ENCODE measurements at places on chromosomes 13 and 19. TPM values are rescaled to one million over a fixed set of nuclear protein-coding genes. Genes with fewer than 3 reads are reported as not detected.

Gene FZR1
- total RNA-seq = 42.8 TPM

Gene FGF9
- total RNA-seq = 1.3 TPM

GRCh38 chr13:32587811-32588170 lies 1.5 kb downstream of the PDS5B start:
- H3K4me3 ChIP-seq = peak overlapping the region; percentile 75
- no peaks in the 10 kb centered on the region for H3K36me3 ChIP-seq
- H3K4me1 ChIP-seq = peaks cover 4% of the 10 kb centered on the region
- no peak for DNase-seq

DNA sequence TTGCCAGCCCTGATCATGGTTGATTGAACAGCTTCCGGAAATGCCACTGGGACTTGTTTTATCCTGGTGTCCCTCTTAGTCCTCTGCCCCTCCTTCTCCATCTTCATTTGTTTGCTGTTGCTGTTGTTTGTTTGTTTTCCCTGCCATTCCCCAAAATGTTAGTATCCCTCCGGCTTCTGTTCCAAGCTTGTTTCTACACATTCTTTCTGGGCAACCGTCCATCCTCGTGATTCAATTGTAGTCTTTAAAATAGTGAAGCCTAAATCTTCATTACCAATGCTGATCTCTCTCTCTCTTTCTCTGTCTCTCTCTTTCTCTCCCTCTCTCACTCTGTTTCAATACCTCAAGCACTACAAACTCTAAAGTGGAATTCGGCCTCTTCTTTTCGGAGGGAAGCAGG lies 649.3 kb upstream of the ARGLU1 start:
- no peaks in the 10 kb centered on the region for H3K4me1 ChIP-seq
- no peak overlapping the region for H3K27ac ChIP-seq
- no peaks in the 10 kb centered on the region for H3K36me3 ChIP-seq
- H3K4me3 ChIP-seq = no peak overlapping the region

DNA sequence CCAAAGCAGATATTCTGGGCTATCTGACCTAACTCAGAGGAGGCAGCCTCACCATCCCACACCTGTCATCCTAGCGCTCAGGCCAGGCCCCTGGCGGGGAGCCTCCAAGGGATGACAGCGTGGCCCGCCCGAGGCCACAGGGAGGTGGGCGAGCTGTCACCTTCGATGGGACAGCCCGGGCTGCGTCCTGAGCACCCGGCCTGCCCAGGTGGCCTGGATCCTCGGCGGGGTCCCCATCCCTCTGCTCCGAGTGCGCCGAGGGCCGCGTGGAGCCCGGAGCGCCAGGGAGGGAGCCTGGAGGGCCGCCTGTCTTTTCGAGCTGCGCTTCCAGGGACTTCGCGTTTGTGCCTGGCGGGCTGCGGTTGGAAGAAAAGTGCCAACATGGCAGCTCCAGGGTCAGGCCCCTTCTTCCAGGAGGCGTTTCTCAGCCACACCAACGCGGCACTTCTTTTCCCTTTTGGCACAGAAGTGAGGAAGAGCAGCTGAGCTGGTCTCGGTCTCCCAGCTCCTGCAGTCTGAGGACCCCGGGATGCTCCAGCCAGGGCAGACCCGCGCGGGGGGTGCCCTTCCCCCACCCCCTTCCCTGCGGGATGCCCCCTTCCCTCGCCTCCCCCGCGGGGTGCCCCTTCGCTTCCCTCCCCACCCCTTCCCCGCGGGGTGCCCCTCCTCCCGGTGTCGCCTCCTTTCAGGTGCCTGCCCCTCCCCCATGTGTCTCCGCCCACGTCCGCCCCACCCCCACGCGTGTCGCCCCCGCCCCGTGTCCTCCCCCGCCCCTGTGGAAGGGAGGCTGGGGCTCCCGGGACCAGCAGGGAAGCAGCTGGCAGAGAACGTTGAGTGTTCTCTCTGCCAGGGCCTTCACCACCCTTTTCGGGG lies 42.3 kb downstream of the GJA3 start:
- no peak for DNase-seq
- no peaks in the 10 kb centered on the region for H3K36me3 ChIP-seq
- peak overlapping the region; percentile 68 for H3K4me3 ChIP-seq
- H3K4me1 ChIP-seq = no peaks in the 10 kb centered on the region
- no peaks in the 10 kb centered on the region for H3K27me3 ChIP-seq
